ENCODE measurements at places on chromosomes 11 and 22.
A peak's percentile ranks its signal among the peaks of the same experiment; 100 is the strongest.

GRCh38 chr22:30918761-30919160, 49.8 kb downstream of the MORC2 start:
- DNase-seq: no peak

DNA sequence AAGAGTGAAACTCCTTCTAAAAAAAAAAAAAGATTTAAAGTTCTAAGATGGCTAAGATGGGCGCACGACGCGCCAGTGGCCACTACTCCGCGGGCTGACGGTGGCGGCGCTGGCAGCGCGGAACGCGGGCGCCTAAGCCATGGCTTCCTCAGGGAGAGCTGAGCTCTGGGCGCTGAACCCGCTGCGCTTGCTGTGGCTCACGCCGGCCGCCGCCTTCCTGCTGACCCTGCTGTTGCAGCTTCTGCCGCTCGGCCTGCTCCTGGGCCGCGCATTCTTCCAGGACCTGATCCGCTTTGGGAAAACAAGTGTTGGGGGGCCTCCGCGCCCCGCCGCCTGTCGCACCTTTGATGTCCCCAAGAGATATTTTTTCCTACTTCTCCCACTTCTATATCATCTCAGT, 19.5 kb downstream of the OOSP3 start:
- DNase-seq: no peak

DNA sequence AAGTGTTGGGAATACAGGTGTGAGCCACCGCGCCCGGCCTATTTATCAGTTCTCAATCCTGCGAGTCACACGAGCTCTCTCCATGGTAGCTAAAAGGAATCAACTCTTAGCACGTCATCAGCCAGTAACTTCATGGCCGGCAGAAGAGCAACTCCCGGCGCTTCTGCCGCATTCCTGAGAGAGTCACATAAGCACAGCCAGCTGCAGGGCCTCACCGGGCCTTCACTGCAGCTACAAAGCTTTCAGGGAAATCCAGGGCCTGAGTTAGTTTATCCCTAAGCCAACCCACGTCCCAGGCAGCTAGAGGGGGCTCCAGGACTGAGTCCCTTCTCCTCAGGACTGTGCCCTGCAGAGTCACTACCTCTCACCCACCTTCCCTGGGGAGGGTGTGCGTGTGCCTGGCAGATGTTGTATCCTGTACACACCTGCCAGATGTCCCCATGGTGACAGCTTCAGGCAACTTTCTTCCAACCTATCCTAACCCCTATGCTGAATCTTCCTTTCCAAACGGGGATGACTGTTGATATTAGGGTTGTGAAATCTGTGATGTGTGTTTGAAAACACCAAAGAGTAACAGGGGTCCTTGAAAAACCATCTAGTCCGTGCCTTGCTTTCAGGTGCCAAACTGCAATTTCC, 45.9 kb upstream of the ARFGAP3 start:
- DNase-seq: no peak

GRCh38 chr11:2930704-2931419, 1.6 kb upstream of the PHLDA2 start:
- no peak for DNase-seq

DNA sequence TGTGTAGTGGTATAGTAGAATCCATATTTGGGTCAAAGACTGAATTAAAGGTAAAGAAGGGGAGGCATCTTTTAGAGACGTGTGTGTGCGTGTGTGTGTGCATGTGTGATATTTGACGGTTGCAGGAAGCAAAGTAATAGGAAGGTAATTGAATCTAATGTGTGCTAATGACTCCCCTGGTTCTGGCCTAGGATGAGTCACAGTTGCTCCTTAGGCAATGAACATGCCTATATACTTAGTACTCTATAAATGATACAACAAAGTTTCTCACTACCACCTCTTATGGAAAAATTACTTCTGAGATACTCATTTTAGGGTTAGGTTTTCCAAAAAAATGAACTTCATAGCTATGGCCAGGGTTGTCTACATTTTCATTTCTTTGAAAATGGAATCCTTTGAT, 409.6 kb downstream of the GUCY1A2 start:
- no peak for DNase-seq

DNA sequence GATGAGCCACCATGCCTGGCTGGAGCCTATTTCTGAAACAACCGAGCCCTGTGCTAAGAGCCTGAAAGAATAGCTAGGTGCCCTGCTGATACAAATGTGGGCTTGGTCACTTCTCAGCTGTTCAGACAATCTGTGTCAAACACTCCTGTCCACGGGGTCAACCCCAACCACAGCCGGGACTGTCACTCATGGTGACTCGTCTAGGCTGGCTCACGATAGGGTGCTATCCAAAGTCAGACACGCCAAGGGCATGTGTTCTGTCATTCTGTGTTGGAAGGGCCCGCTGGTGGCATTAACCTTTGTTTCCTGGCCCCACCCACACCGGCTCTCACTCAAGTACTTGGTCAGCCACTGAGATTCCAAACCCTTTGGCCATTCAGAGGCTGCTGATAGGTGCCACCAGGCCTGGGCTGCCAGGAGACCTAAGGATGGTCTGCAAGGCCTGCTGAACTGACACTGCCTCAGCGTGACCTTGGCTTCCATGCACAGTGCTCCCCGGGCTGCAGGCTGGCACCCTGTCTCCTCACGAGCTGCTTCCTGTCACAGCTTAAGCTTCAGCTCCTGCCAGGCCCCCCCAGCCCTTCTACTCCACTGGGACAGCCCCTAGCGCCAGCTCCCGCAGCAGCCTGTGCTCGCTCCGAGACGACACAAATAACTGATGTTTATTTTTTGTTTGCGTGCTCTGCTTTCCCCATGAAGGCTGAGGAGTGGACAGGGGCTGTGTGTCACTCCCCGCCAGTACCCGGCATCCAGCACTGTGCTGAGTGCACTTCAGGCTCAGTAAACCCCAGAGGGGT, 14.2 kb upstream of the CDC42BPG start:
- peak; percentile 60 for DNase-seq

DNA sequence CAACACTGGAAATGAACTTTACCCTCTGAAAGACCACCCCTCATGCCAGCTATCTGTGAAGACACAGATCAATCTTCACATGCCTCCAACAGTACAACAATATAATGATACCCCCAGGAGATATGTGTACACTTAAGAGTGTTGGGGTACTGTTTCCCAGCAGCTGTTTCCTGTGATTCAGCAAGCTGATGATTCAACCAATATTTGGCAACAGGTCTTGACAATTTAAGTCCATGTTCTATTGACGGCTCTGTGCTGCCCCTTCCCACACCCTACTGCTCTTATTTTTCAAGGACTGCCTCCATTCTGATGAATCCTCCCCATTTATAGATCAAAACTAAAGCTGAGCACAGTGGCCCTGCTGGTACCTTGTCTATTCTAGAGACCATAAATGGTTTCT, 6.6 kb downstream of the SNX19 start:
- no peak for DNase-seq

DNA sequence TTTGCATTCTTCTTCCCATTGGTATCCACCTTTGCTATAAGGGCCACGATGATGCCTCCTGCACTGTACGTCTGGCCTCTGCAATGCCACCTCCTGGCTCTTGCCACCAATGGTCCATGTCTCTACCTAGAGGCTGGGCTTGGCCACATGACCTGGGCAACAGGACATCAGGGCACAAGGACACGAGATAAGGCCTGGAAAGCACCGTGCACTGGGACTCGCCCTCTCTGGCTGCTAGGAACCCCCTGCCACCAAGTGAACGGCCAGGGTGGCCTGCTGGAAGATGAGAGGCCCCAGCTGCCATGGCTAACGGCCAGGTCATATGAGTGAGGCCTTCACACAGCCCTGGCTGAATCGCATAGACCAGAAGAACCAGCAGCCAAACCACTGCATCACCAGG, 87.4 kb downstream of the TRMU start:
- no peak for DNase-seq

GRCh38 chr11:15471048-15471894, 356.5 kb downstream of the INSC start:
- DNase-seq: no peak

GRCh38 chr11:73656985-73657384, 10.6 kb downstream of the PLEKHB1 start:
- no peak for DNase-seq

DNA sequence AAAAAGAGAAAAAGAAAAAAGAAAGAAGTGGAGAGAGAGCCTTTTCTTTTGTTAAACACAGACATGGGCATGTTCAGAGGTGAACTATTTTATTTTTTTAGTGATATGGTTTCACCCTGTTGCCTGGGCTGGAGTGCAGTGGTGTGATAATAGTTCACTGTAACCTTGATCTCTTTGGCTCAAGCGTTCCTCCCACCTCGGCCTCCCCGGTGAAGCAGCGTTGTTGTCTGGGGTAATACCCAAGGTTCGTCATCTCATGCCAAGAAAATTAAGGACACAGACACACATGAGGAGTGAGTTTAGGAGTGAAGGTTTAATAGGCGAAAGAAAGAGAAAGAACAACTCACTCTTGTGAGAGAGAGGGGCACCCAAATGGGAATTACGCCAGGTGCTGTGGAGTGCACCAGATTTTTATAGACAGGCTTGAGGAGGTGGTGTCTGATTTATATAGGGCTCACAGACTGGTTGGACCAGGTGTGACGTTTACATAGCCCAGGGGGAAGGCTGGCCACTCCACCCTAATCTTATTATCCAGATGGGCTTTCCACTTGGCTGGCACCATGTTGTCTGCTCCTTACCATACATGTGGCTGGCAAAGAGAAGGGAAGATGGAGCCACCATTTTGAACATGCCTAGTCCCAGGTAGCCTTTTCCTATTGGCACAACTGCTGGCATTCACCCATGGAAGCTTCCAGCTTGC, 42.3 kb downstream of the GRAMD1B start:
- no peak for DNase-seq

- DNase-seq: peak; percentile 41
Observed at GRCh38 chr22:17057959-17058814, 26.6 kb upstream of the IL17RA start.

DNA sequence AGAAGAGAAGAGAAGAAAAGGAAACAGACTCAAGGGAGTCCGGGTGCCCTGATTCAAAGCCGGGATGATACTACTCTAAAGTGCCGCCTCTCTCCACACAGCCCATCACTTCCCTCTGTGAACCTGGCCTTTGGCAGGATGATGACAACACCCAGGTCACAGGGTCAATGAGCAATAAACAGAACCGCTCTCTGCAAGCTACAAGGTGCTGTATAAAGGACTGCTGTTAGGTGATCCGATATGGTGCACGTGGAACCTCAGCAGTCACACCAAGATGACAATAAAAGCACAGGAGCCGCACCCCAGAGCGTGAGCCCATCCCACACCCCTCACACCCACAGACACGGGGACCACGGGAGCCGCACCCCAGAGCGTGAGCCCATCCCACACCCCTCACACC, 10.7 kb downstream of the TTLL1 start:
- DNase-seq: no peak

DNA sequence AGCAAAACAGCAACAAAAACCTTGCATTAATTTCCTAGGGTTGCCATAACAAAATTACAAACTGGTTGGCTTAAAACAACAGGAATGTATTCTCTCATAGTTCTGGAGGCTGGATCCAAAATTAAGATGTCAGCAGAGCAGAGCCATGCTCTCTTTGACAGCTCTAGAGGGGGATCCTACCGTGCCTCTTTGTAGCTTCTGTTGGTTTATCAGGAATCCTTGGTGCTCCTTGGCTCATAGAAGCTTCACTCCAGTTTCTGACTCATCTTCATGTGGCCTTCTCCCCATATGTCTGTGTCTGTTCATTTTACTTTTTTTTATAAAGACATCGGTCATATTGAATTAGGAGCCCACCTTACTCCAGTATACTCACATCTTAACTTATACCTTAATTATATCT, 90.5 kb upstream of the POU2AF2 start:
- no peak for DNase-seq

DNA sequence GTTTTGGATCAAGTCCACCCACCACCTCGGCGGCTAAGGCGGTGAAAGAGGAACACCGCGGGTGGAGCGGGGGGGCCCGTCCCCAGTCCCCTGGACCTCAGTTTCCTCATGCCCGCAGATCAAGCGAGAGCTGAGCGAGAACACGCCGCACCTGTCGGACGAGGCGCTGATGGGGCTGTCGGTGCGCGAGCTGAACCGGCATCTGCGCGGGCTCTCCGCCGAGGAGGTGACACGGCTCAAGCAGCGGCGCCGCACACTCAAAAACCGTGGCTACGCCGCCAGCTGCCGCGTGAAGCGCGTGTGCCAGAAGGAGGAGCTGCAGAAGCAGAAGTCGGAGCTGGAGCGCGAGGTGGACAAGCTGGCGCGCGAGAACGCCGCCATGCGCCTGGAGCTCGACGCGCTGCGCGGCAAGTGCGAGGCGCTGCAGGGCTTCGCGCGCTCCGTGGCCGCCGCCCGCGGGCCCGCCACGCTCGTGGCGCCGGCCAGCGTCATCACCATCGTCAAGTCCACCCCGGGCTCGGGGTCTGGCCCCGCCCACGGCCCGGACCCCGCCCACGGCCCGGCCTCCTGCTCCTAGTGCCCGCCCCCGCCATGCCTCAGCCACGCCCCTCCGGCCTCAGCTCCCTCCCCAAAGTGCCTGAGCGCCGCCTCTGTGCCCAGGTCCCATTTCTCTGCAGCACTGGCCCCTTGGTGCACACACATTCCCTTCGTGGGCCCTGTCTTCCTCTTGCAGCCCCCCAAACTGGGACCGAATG, 12.7 kb downstream of the MAFF start:
- peak; percentile 63 for DNase-seq

- peak; percentile 32 for DNase-seq
Observed at GRCh38 chr11:60905551-60906113, 753 bp downstream of the PRPF19 start.

GRCh38 chr22:19654338-19654987, 59.8 kb upstream of the SEPTIN5 start:
- no peak for DNase-seq

- DNase-seq: no peak
Observed at GRCh38 chr11:128901653-128902514, 10.7 kb downstream of the KCNJ5 start.

DNA sequence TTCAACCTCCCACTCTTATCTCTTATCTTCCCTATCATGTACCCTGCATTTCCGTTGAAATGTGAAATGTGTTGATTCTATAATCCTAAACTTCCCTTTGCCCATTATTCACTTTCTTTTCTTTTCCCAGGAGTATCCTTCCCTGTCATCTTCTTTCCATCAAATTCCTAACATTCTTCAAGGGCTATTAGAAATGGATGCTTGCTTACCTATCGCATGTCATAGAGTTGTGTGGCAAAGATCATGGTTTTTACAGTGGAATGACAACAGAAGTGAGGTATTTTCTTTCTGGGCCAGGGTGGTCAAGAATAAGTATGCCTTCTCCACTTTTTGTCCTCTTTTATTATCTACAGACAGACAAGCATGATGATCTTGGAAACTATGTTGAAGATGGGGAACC, 124.4 kb upstream of the SLC5A12 start:
- DNase-seq: no peak

- DNase-seq: no peak
Observed at GRCh38 chr11:22512457-22512856, 113.2 kb downstream of the FANCF start.

Data from activated naive CD4-positive, alpha-beta T cell treated with anti-CD3 and anti-CD28 coated beads, Interleukin-2, amount 50 U/mL, for 16 hours (primary cell).